ENCODE measurements at places on chromosomes 1 and 21.

- no peak for DNase-seq
These were observed 1.2 kb downstream of the ADAMTSL4 start for GRCh38 chr1:150550222-150551050.

- DNase-seq: no peak
These were observed 1.4 kb downstream of the RAVER2 start for GRCh38 chr1:64745986-64746940.

- peak; percentile 76 for DNase-seq
These were observed at the start of gene FOXD3 for GRCh38 chr1:63322114-63322943. TSS of gene FOXD3 (plus strand) at chr1:63322567. CDS start at chr1:63323059, 492 bp downstream.

DNA sequence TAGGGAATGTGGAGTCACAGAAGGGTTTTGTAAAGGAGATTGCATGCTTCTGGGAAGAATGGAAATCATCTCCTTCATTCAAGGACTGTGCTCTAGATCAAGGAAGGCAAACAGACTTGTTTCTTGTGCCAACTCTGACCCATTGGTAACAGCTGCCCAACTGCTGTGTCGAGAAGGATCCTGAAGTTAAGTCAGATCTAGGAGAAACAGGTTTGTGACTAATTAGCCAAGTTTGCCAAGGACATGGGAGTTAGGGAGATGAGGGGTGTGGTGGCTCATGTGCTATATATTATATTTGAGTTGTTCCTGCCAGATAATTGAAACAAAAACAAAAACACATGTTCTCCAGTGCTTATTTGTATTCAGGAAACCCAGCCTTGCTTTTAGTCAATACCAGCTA lies 251.2 kb upstream of the USP24 start:
- no peak for DNase-seq

GRCh38 chr1:152801333-152801732 lies 4.8 kb downstream of the LCE1D start:
- no peak for DNase-seq

GRCh38 chr1:9443913-9444445 lies 95.3 kb upstream of the SLC25A33 start:
- DNase-seq: no peak

- no peak for DNase-seq
These were observed 186.5 kb downstream of the FASLG start for GRCh38 chr1:172845371-172845770.
